ENCODE measurements at places on chromosomes 5 and 9.

GRCh38 chr5:91162534-91163381, 220.4 kb downstream of the ARRDC3 start:
- peak; percentile 39 for DNase-seq

DNA sequence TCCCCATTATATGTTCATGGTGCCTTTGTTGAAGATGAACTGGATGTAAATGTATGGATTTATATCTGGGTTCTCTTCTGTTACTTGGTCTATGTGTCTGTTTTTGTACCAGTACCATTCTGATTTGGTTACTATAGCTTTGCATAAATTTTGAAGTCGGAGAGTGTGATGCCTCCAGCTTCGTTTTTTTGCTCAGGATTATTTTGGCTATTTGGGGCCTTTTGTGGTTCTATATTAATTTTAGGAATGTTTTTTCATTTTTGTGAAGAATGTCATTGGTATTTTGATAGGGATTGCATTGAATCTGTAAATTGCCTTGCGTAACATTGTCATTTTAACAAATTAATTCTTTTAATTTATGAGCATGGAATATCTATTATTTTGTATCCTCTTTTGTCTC, 36.6 kb upstream of the ZNF366 start:
- DNase-seq = no peak

GRCh38 chr5:115274584-115274983, 11.9 kb upstream of the PGGT1B start:
- DNase-seq = no peak

DNA sequence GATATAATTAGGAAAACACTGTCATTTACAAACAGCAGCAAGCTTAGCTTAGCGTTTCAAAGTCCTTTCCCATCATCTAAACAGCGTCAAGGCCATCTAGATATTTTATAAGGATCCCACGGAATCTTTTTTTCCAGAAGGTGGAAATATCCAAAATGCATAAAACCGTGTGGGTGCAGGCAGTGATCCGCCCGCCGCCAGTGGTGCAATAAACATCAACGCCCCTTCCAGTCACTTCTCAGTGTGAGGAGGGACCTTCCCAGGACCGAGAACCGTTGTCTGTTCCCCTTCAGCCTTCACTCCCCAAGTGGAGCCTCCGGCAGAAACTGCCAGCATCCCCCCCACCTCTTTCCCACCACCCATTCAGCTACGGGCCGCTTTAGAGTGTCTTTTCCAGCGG, 22.9 kb downstream of the OLFM1 start:
- no peak for DNase-seq

- DNase-seq = no peak
These were observed 169.4 kb downstream of the TLE1 start for GRCh38 chr9:81519816-81520495.

GRCh38 chr5:1727571-1727970, 72.1 kb downstream of the MRPL36 start:
- DNase-seq = no peak

DNA sequence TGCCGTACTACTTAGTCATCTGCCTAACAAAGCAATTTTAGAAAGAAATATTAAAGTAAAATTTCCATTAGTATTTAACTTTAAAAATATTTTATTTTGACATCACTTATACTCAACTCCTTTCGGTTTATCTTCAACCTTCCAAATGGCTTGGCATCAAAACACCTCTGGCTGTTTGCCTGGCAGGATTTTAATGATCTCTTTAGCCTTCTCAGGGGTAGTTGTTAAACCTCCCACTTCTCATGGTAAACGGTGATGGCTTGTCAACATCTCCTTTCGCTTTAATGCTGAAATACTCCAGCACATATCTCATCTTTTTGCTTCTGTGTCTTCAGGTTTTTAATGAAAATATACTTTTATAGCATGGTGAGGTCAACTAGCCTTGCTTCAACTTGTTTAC, 747.1 kb downstream of the CETN3 start:
- no peak for DNase-seq

DNA sequence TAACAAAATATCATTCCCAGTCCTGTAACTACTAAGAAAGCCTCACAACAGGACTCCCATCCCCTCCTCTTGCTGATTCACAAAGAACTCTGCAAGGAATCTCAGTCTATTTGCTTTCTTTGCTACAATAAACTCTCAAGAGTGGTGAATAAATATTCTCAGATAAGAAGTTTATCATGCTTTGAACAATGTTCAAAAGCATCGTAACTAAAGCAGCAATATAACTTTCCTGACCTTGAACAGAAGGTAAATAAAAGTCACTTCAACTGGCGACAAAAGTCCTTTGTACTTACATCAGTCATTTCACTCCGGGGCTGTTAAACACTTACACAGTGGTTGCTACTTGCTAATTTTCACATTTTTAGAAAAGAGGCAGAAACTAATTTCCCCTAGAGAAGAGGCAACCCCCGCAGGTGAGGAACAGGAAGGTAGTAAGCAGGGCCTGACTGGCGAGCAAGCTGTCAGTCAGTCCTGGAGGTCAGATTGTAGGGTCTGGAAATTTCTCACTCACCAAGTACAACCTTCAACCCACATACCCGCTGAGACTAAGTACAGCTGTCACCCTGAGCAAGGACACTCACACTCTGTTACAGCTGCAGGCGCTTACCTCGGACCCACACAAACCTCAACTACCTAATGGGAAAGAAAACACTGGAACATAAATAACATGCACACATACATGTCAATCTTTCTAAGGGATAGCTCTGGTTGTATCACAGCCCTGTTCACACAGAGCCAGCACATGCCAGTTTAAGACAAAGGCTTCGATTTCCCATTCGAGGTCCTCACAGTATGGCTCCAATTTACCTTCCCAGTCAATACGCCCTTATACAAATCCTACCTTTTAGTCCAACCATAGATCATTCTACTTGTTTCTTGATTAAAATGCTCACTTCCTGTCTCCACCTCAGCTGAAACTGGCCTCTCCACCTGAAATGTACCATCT, 104.6 kb upstream of the RETREG1 start:
- no peak for DNase-seq

DNA sequence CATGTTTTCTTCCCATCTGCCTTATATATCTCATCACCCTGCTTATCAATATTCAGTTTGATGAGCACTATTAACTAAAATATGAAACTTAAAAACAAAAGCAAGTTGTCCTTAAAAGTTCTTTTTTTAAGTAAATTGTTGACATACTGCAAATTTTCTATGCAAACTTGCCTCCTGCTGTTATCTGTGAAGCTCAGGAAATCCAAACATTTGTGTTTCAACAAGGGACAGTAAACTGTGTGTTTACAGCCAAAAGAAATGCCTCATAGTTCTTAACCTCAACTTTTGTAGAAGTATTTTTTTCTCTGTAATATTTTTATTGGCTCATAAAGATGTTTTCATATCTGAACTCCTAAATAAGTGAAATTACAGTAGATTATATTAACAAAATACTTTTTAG, 7.7 kb upstream of the TTC23L start:
- no peak for DNase-seq

GRCh38 chr9:35258660-35259474, 97.1 kb downstream of the UNC13B start:
- DNase-seq = peak; percentile 24

DNA sequence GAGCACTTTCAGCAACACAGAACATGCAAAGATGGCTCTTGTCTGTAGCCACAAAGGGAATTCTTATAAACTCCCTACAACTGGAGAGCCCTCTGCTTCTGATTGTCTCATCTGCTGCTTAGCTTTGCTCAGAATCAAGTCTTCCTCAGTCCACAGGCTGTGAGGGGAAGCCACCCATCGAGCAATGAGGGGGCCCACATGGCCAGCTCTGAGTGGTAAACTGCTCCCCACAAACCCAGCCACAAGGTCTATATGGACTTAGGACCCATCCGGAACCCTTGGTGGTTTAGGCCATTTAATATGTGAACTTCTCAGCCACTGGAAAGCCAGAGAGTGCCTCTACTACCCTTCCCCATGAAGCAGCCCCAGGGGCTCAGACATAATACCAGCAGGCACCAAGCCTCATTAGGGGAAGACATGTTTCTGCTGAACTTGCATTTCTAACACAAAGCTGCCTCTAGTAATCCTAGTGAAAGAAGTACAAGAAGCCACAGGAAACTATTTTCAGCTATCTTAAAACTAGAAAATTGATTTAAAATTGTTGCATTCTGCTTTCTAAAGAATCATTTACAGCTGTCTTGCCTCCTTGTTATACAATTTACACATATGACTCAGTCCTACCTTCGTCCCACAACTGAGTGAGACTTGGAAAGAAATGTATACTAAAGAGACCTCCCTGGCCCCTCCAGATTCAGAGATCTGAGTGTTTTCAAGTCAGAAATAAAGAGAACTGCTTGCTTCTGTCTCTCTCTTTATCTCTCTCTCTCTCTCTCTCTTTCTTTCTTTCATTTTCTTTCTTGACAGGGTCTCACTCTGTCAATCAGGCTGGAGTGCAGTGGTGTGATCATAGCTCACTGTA, 90.2 kb downstream of the ESM1 start:
- no peak for DNase-seq

GRCh38 chr5:96198356-96199058, 234.5 kb downstream of the PCSK1 start:
- no peak for DNase-seq

GRCh38 chr9:111144741-111145140, 106.5 kb upstream of the LPAR1 start:
- DNase-seq = no peak

DNA sequence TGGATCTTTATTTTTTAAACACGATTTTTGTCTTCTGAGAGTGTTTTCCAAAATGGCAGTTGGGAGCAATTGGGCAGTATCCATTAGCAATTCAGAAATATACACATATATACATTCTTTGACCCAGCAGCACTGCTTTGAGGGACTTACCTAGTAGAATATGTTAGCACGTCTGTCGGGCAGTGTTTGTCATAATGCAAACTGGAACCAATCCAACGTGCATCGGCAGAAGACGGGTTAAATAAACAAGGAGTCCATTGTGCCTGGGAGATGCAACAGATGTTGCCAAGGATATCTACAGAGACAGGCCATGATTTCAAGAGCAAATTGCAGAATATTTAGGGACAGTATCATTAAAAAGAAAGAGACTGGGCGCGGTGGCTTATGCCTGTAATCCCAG, 107.0 kb downstream of the COL5A1 start:
- DNase-seq = no peak

DNA sequence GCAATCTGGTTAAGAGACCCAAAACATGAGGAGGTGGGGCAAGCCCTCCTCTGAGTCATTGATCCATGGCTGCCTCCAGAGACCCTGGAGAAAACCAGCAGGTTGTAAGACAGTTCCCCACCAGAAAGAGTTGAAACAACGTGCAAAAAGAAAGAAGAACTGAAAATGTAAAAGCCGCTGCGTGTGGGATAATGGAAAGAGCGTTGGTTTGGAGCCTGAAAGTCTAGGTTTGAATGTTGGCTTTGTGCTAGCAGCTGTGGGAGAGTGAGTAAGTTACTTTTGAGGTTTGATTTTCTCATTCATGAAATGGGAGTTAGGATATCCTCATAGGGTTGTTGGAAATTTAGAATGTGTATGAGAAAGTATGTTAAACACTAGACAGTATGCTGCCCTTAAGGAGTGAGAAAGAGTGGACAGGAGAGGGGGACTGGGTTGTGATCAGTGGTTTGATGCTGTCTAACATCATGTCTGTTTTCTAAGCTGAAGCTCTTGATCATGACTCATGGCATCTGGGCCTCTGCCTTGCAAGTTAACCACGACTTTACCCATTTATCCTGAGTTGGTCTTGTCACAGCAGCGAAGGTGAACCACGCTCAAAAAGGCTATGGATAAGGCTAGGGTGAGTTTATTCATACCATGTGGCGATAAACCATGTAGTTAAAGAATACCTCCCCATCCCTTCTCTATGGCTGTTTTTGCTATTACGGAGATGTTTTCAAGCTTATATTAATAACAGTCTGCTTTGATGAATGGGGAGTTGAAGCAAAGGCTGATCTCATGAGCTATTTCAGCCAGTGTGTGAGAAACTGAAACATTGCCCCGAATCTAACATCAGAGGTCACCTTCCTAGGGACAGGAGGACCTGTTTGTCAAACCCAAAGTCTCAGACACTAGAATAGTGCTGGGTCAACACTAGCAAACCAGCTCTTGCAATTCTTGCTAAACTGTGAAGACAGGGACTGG, 41.3 kb downstream of the ZNF366 start:
- DNase-seq = no peak

DNA sequence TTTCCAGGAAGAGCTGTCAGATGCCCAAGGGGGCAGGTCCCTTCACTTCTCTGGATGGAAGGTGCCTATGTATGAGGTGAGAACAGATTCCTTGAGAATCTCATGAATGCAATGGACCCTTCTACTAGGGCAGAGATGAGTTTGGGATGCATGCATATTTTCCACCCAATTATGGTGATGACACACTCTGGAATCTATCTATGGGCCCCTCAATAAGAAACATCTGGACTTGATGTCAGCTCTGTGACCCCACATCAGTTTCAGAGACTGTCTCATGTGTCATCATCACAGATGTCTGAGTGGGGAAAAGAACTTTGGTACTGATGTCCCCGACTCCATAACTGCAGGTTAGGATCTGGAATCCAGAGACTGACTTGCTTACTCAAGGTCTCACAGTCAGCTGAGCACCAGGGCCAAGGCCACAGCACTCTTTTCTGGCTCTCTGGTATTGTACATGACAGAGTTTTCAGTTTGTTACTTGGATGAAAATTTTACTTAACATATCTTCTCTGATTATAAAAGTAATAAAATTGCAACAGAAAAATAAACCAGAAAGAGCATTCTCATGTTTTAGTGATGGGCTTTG, 177.0 kb downstream of the DCP2 start:
- DNase-seq = no peak

GRCh38 chr9:503881-504852, 289.5 kb downstream of the DOCK8 start:
- DNase-seq = peak; percentile 64

GRCh38 chr9:115495052-115495635, 377.2 kb upstream of the TNC start:
- DNase-seq = no peak

DNA sequence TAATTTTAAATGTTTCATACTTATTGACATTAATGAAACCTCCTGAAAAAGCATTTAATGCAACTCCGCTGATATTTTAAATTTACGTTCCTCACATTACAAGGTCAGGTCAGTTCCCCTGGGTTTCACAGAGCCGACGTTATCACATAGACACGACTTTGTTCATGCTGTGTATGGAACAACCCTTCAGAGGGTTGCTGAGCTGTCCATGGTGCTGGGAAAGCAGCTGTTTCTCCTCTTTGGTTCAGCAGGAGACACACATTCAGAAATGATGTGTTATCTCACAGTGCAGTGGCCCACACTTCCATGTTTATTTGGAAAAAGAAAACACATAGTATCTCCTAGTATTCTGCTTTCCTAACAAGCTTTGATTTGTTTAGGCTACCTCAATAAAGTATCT, 53.5 kb downstream of the PPP2R2B start:
- no peak for DNase-seq
